Non-pigmented ciliary epithelial cell (primary cell): ENCODE measurements at places on chromosomes 11 and 22.

DNA sequence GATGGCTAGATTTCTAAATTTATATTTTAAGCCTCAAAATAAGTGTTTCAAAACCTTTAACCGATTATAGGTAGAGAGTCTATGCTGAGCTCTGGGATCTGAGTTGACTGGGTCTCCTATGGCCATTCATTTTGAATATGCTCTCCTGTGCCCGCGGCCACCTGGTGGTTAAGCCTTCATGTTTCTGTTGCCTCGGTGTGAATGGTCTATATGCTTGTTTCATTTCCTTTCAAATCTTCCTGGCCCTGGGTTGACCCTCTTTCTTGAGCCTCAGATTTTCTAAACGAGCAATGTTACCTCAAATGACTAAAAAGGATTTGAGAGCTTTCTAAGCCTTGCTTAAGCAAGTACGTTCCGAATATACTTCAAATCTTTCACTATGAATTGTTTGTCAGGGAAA lies 789.4 kb upstream of the KIRREL3 start:
- DNase-seq: no peak

DNA sequence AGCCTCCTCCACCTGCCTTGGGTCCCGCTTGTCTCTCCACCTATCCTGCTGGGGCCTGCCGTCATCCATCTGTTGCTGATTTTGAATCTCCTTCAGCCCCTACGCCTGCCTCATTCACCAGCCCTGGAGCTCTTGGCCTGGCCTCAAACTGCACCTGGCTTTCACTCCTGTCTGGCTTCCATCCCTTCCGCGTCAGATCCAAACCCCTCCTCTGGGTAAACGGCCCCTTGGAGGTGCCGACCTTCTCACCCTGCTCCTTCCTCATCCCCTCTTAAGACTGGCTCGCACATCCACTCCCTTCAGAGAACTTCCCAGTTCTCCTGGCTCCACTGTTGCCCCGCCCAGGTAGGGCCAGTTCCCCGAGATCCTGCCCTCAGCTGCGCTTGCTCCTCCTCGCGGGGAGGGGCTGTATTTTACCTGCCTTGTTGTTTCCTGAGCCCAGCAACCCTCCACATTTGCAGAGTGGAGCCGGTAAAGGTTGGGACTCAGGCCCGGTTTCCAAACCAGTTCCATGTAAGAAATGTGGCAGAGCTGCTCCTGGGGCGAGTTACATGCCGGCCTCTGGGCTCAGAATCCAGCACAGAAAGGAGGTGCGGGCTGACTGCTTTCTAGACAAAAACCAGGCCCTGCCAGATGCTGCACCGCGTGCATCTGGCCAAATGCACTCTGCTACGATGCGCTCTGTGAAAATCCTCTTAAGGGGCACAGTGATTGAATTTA lies 13.9 kb upstream of the SHANK2 start:
- no peak for DNase-seq

GRCh38 chr22:47168900-47169800 lies 406.7 kb downstream of the TBC1D22A start:
- no peak for DNase-seq

- no peak for DNase-seq
These were observed 133.8 kb upstream of the NAV2 start for GRCh38 chr11:19578871-19579270.

DNA sequence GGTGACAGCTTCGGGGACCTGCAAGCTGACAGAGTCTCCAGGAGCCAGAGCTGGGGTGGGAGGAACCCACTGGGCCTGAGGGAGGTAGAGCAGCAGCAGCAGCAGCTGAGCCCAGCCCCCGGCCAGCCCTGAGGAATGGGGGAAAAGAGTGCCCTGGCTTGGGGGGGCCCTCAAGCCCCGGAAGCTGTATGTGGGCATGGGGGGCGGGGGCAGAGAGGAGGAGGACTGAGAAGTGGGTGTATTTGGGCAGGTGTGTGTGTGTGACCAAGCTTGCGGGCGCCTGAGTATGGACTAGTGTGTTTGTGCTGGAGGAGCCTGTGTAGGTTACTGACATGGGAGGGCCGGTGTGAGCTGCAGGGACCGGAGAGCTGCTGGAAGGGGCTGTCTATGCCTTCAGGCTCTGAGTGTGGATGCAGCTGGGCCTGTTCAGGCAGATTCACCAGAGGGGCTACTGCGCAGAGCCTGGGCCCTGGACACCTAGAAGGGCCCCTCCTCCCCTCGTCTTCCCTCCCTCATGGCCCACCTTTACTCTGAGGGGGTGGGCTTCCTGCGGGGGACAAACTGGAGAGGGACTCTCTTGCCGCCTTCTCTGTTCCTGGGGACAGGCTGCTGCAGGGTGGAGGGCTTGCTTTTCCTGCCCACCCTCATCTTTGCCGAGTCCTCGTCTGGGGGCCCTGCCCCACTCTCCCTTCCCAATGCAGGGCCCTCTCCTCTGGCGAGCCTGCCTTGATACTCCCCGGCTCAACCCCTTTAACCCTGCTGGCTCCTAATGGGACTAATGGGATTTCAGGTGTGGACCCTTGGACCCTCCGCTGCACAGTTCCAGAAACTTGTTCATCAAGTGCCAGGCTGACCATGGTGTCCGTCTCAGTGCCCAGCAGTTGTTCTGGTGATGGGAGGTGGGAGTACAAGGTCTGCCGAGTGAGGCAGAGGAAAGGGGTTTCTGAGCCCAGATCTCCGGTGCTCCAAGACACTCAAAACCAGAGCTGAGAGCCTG lies 28.2 kb downstream of the ST3GAL4 start:
- DNase-seq: no peak

DNA sequence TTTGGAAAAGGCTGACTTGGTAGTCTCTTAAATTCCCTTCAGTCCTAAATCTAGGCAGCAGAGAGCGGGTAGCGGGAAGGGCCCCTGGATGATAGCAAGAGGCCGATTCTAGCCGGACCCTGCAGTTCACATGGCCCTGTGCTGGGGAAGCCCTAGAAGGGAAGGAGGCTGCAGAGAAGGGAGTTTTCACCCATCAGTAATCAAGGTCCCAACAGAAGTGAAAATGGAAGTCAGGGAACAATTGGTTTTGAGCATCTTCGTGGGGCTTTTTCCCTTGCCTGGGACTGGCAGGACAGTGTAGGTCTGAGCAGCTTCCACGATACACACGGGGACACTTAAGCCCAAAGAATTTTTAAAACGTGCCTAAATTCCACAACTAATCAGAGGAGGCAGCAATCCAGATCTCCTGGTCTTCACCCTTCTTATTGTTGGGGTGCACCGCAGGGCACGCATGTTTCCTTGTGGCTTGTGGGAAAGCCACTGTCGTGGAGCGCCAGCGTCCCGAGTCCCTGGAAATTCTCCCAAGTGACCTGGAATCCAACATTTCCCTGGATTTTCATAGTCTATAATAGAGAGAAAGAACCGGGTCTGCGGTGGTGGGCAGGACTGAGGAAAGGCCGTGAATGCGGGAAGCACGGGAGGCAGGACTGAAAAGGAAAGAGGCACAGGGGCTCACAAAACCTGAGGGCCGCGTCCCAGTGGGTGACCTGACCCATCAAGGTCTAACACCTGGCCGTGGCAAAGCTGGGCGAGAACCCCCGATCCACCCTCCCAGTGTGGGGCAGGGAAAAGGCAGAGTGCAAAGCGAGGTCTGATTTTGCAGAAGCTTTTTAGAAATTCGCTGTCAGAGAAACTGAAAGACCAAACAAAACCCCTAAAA lies 846 bp upstream of the OAF start:
- DNase-seq: no peak

- no peak for DNase-seq
These were observed 55.5 kb upstream of the SLC5A12 start for GRCh38 chr11:26777372-26777808.

DNA sequence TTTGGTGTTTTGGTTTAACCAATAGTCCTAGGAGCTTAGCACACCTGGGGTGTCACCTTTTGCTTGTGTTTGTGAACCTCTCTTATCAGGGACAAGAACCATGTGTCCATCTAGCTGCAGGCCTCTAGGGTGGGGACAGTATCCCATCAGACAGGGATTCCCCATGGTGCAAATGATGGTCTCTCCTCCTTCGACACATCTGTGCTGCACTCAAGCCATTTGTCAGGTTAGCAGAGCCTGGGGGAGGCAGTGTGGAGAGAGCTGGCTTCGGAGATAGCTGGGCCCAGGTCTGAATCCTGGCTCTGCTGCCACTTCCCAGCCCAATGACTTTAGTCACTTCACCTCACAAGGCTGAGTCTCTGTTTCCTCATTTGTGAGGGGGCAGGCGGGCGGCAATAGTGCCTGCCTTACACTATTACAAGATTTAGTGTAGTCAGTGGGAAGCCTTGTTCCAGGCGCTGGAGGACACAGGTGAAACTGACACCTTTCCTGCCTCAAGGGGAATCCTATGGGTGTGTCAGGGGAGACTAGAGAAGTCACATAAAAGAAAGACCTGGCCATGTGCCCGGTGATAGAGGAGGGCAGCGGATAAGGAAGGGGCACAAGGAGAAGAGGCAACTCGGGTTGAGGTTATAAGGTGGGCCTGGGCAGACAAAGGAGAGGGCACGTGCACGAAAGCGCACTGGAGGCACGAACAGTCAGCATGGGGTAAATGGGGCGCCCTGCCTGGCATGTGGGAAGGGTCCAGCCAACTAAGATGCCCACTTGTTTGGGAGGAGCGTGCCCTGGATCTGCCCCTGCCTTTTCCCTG lies 12.6 kb downstream of the KLHL35 start:
- no peak for DNase-seq

- no peak for DNase-seq
These were observed 17.6 kb upstream of the MED17 start for GRCh38 chr11:93766504-93766903.

DNA sequence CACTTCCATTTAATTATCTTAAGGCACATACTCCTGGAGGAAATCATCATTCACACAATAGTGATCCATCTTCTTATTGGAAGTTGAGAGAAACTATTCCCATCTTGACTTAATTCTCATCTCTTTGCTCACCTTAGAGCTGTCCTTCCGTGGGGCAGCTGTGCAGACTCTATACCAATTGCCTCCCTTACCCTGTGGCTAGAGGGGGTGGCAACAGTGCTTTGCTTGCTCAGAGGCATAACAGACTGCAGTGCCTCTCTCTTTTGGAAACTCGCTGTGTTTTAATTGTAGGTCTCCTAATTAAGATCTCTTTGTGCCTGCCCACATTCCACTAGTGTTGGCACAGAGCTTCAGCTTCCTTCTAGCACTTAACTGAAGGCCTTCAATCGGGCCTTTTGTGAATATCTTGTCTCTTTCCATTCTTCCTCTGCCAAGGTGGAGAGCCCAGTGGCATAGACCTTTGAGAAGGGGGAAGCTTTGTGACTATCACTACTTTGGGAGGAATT lies 5.5 kb downstream of the KMT2A start:
- no peak for DNase-seq

GRCh38 chr11:2671748-2672147 lies 28.0 kb downstream of the KCNQ1OT1 start:
- no peak for DNase-seq
